Stimulated activated CD4-positive, alpha-beta T cell treated with anti-CD3 and anti-CD28 coated beads, TNF-alpha, amount 100 ng/mL, for 48 hours (primary cell): ENCODE measurements at places on chromosomes 5 and 9.

- DNase-seq = no peak
These were observed 888.0 kb upstream of the PTPRD start for GRCh38 chr9:11500780-11501179.

GRCh38 chr9:86672301-86672700 is 275.0 kb downstream of the GAS1 start:
- DNase-seq = no peak

- DNase-seq = no peak
These were observed 143.3 kb upstream of the SMARCA2 start for GRCh38 chr9:1871626-1872419.

GRCh38 chr5:119418606-119419100 is 33.6 kb upstream of the HSD17B4 start:
- no peak for DNase-seq

DNA sequence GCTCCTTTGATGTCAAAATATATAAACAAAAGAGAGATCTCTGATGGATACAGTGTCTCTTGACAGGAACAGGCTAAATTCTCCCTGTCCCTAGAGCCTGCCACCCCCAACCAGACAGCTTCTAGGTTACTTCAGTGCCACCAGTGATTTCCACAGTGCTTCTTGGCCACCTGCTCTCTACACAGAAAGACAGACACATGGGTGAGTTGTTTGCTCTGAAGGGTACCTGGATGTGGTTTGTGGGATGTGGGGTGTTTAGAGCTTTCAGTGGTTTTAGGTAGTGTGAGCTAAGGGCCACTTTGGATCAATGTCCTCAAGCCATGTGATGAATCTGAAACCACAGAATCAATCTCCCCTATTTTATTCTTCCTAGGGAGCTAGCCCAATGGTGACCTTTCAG is 125.4 kb downstream of the ANKRD18B start:
- DNase-seq = no peak

- DNase-seq = peak; percentile 25
These were observed 518 bp downstream of the UBE2B start for GRCh38 chr5:134371834-134372340.

- DNase-seq = no peak
These were observed 453.2 kb downstream of the CDH18 start for GRCh38 chr5:19534751-19535150.

GRCh38 chr5:109750463-109750862 is 60.7 kb downstream of the MAN2A1 start:
- no peak for DNase-seq

DNA sequence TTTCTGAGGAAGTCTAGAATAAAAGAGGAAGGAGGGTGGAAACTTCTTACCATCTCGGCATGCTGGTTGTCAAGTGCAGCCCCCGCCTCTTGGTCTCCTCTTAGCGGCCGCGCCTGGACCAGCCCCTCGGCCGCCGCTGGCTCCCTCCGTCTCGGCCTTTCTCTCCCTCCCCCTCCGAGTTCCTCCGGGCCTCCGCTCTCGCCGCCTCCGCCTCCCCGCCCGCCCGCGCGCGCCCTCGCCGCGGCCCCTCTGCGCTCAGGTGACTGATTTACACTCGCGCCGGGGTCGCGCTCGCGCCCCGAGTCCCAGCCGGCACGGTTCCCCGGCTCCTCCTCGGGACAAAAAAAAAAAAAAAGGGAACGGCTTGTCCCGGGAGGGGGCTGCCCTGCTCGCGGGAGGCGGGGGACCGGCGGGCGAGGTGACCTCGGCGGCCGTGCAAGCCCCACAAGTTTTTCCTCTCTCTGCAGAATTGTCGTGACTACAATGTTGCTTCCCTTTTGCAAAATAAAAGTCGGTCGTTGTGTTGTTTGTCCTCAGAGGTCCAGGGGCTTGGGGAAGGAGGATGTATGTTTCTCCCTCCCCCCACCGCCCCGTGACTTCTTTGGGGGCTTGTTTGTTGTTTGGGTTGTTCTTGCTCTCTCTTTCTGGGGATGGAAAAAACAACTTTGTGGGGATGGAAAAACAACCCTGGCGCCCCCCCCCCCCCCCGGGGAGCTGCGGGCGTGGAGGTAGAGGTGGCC is at the start of gene BNC2:
BNC2 (minus strand) TSS at position 75 of the 740 bp plus-strand sequence; CDS start at position 53, 22 bp downstream.
- DNase-seq = no peak
